PC-9 (cell line): ENCODE measurements at places on chromosomes 5 and 9. TPM values are rescaled to one million over a fixed set of nuclear protein-coding genes. Genes with fewer than 3 reads are reported as not detected.

GRCh38 chr9:108691614-108692013, 164.2 kb downstream of the ACTL7B start:
- no peaks in the 10 kb centered on the region for H3K27me3 ChIP-seq
- peak; percentile 88 for DNase-seq
- peaks cover 16% of the 10 kb centered on the region for H3K4me1 ChIP-seq
- peak overlapping the region; percentile 38 for H3K27ac ChIP-seq

GRCh38 chr5:8329773-8330172, 460.8 kb downstream of the MTRR start:
- H3K27ac ChIP-seq: no peak overlapping the region
- no peak overlapping the region for H3K4me3 ChIP-seq
- H3K27me3 ChIP-seq: peaks cover 74% of the 10 kb centered on the region
- no peaks in the 10 kb centered on the region for H3K4me1 ChIP-seq
- no peaks in the 10 kb centered on the region for H3K36me3 ChIP-seq

DNA sequence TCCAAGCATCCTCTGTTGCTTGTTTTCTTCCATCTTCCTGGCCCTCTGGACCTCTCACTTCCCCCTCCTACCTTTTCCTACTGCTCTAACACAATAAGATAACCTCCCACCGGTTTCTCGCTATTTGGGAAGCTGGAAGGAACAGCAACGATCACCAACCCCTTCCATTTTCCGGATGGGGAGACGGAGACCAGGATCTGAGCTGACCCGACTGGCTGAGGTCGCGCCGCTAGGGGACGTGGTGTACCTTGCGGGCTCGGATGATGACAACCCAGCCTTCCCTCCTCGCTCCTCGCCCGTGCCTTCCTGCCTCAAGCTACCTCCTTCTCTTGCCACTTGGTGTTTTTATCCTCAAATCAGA, 1.9 kb downstream of the LPAR1 start:
- peak overlapping the region; percentile 74 for H3K4me3 ChIP-seq
- peaks cover 16% of the 10 kb centered on the region for H3K4me1 ChIP-seq

DNA sequence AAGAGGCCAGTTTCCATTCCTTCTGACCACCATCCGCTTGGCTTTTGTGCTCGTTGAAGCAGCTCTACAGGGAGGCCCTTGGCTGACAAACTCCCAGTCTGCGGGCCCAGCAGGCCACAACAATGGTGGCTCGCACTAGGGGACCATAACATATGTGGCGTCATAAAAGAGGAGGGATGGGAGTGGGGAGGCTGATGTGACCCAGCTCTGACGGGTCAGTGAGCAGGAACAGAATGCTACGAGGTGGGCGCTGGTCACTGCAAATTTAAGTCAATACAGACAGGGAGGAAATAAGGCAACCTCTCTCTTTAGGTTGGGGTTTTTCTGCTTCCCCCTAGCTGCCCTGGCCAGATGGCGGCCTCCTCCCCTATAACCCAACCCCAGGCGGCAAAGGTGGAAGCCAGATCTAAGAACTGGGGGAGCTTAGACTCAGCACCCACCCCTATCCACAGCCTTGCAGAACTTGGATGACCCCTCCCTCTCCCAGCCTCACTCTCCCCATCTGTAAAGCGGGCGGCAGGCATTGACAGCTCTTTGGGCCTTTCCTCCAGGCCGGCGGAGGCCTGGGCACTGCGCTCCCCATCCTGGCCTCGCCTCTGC, 778 bp downstream of the FRRS1L start:
- no peak overlapping the region for H3K27ac ChIP-seq
- H3K4me3 ChIP-seq: no peak overlapping the region
- no peaks in the 10 kb centered on the region for H3K36me3 ChIP-seq

GRCh38 chr9:101235105-101235866, 149.5 kb downstream of the BAAT start:
- no peaks in the 10 kb centered on the region for H3K27me3 ChIP-seq
- no peaks in the 10 kb centered on the region for H3K36me3 ChIP-seq

Gene TAF11L5
- not detected in 2 replicates for total RNA-seq

Gene IL13
- total RNA-seq: not detected in 2 replicates

DNA sequence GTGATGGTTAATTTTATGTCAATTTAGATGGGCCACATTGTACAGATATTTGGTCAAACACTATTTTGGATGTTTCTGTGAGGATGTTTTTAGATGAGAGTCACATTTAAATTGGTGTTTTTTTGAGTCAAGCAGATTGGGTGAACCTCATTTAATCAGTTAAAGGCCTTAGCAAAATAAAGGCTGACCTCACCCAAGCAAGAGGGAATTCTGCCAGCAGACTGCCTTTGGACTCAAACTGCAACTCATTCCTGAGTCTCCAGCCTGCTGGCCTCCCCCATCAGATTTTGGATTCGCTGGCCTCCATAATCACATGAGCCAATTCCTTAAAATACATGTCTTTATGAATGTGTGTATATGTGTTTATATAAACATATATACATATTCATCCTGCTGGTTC, 282.7 kb upstream of the POU5F2 start:
- peaks cover 17% of the 10 kb centered on the region for H3K4me1 ChIP-seq
- H3K27me3 ChIP-seq: no peaks in the 10 kb centered on the region
- DNase-seq: no peak
- no peaks in the 10 kb centered on the region for H3K36me3 ChIP-seq

Gene NR2F1
- total RNA-seq: 1.1 and 1.3 TPM in 2 replicates

Gene PDE6A
- 0.35 and 0.50 TPM in 2 replicates for total RNA-seq

- H3K27ac ChIP-seq: no peak overlapping the region
- no peak for DNase-seq
- no peak overlapping the region for H3K4me3 ChIP-seq
- no peaks in the 10 kb centered on the region for H3K27me3 ChIP-seq
Measured at GRCh38 chr5:66933066-66933465, 263.5 kb downstream of the CD180 start.

DNA sequence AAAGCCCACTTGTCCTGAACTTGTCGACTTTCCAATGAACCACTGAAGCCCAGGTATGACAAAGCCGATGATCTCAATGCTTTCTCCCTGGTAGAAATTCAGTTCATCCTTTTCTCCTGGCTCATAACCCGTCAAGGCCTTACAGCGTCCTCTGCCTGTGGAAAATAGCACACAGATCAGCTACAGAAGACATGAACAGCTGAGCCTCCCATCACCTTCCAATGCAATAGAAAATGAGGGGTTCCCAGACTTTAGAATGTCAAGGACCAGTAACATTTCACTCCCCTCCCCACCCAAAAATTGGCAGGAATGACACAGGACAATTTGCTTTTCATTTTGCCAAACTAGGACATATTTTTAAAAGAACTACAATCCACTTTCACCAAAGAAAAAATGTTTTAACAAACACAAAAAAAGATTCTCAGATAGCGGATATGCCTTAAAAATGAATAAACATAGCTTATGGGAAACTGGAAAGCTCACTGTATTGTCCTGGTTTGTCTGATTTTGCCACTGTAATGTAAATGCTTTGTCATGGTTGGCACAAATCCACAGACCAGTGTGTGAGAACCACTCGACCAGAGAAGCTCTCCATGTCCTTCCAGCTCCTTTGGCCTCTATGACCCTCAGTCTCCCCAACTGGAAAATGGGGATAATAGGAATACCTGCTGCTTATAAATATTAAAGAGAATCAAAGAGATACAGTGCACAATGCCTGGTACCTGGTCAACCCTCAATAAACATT, 24.4 kb downstream of the SH3TC2 start:
- H3K36me3 ChIP-seq: peaks cover 49% of the 10 kb centered on the region; the same call in 1 of the 2 replicates
- peaks cover 40% of the 10 kb centered on the region for H3K4me1 ChIP-seq
- H3K27me3 ChIP-seq: no peaks in the 10 kb centered on the region
- no peak for DNase-seq
- H3K27ac ChIP-seq: no peak overlapping the region; the same call in 1 of the 2 replicates
- H3K4me3 ChIP-seq: no peak overlapping the region

DNA sequence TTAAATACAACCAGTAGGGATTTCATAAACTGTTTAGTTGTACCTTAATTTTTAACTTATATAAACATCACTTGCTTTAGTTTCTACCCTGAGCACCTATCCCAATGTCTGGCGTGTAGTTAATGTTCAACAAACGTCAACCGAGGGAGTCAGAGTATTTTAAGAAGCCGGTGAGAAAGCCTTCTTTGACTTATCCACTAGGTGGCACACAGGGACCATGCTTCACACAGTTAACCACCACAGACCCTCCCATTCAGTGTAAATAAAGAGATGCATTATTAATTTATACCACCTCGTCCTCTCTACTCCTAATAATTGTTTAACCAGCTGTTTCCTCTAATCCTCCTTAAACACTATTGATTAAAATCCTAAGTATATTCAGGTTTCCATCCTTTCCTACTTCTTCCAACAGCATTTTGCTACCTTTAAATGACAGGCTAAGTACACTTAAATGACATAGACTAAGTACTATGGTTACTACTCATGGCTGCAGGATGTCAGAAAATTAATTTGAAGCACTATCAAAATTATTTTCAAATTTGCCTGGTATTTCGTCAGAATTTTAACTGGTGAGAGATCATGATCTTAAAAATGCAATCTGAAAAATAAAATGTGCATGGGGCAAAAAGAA, 2.3 kb downstream of the HAPLN1 start:
- H3K4me3 ChIP-seq: no peak overlapping the region
- 0 out of 2 replicates have a peak, but pooled peaks cover 4% of the 10 kb centered on the region for H3K4me1 ChIP-seq
- H3K36me3 ChIP-seq: no peaks in the 10 kb centered on the region
- H3K27me3 ChIP-seq: no peaks in the 10 kb centered on the region; the same call in 1 of the 2 replicates

- no peak overlapping the region for H3K27ac ChIP-seq
- no peaks in the 10 kb centered on the region for H3K36me3 ChIP-seq
- H3K27me3 ChIP-seq: no peaks in the 10 kb centered on the region
- DNase-seq: no peak
- H3K4me1 ChIP-seq: no peaks in the 10 kb centered on the region
Measured at GRCh38 chr5:102154291-102154690, 141.8 kb downstream of the SLCO4C1 start.

GRCh38 chr5:13250464-13251291, 693.8 kb downstream of the DNAH5 start:
- H3K27me3 ChIP-seq: no peaks in the 10 kb centered on the region
- H3K4me1 ChIP-seq: no peaks in the 10 kb centered on the region
- no peak overlapping the region for H3K4me3 ChIP-seq
- no peak for DNase-seq

DNA sequence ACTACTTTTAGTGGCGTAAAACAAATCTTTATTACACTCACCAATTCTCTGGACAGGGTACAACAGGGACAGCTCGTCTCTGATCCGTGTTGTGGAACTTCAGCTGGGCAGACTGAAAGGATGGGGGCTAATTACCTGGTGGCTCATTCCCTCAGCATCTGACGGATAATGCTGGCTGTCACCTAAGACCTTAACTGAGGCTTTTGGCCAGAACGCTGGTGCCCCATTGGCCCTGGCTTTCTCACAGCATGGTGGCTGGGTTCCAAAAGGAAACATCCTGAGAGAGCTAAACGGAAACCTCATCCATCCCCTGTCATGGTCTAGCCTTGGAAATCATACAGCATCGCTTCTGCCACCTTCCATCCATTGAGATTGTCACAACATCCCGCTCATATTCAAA, 62.9 kb downstream of the RAI14 start:
- peak overlapping the region; percentile 97 for H3K27ac ChIP-seq
- peaks cover 49% of the 10 kb centered on the region for H3K36me3 ChIP-seq
- no peak for DNase-seq
- peak overlapping the region; percentile 16; the same call in 1 of the 2 replicates for H3K4me3 ChIP-seq
- no peaks in the 10 kb centered on the region for H3K27me3 ChIP-seq
- peaks cover 58% of the 10 kb centered on the region for H3K4me1 ChIP-seq

GRCh38 chr9:137028263-137029057, 423 bp upstream of the ABCA2 start:
- H3K27ac ChIP-seq: no peak overlapping the region
- H3K36me3 ChIP-seq: no peaks in the 10 kb centered on the region
- peaks cover 8% of the 10 kb centered on the region; the same call in 1 of the 2 replicates for H3K4me1 ChIP-seq
- peak; percentile 72 for DNase-seq
- peak overlapping the region; percentile 57 for H3K4me3 ChIP-seq
- H3K27me3 ChIP-seq: no peaks in the 10 kb centered on the region

Gene SPINK13
- total RNA-seq: not detected in 2 replicates

DNA sequence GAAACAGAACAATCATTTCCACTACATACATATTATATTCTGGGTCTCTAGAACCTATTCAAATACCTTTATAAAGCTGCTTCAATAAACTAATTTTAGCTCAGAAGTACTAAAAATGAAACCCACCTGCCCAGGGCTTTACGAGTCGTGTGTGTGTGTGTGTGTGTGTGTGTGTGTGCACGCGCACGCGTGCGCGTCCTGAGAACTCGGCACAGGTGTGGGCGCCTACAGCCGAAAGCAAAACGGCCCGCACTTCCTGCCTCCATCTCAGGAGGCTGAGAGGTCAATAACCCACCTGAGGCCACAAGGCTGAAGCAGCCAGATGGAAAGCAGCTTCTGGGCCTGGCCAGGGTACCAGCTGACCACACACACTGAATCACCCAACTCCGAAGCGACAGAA, 3.0 kb downstream of the CLPTM1L start:
- peaks cover 45% of the 10 kb centered on the region for H3K36me3 ChIP-seq
- no peak overlapping the region for H3K4me3 ChIP-seq
- no peak for DNase-seq

Gene PCDHGA5
- total RNA-seq: 0.13 and 0.20 TPM in 2 replicates

Gene CCL21
- total RNA-seq: not detected in 2 replicates

- H3K27ac ChIP-seq: no peak overlapping the region
- no peaks in the 10 kb centered on the region for H3K4me1 ChIP-seq
- no peak overlapping the region for H3K4me3 ChIP-seq
Measured at GRCh38 chr5:77011498-77011897, 18.7 kb upstream of the AGGF1 start.

GRCh38 chr9:87854580-87854955, 28.1 kb upstream of the SPATA31E1 start:
- no peak overlapping the region for H3K27ac ChIP-seq
- no peak for DNase-seq

DNA sequence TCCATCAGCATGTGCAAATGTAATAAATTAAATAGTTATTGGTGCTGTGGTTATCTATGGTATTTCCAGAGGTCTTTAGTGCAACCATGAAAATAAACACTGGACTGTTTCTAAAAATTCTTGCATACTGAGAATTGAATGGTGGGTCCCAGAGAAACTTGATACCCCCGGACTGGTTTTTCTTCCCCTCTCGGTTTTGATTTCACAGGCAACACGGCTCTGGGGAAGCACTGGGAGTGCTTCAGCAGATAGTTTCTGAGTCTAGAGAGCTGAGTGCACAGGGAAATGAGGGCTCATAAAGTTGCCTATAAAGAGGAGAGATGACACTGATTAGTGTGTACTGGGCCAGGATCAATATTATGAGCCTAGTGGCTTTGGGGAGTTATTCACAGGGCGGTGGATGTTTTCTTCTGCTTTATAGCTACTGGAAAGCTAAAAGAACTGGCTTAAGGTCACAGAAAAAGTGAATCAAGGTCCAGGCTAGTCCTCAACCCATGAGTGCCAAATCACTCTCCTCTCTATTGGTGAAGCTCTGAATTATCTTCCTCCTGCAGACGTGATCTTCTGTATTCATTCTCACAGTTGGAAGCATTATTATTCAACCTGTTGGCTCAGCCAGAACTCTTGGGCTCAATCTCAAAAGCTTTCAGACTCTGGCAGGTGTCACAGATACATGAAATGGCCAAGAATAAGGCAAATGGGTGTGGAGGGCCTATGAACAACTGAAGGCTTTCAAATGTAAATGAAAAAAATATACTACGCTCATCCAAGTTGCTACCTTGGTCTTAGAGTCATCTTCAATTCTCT, 170.2 kb upstream of the HMHB1 start:
- H3K4me1 ChIP-seq: peaks cover 24% of the 10 kb centered on the region
- no peaks in the 10 kb centered on the region for H3K27me3 ChIP-seq
- no peak overlapping the region for H3K4me3 ChIP-seq
- DNase-seq: no peak

GRCh38 chr5:14025569-14026286, 81.2 kb upstream of the DNAH5 start:
- H3K27me3 ChIP-seq: no peaks in the 10 kb centered on the region
- peaks cover 20% of the 10 kb centered on the region for H3K4me1 ChIP-seq
- DNase-seq: peak; percentile 87

GRCh38 chr5:54093861-54094260, 216.5 kb downstream of the ARL15 start:
- no peaks in the 10 kb centered on the region for H3K27me3 ChIP-seq
- no peak for DNase-seq
- no peaks in the 10 kb centered on the region for H3K4me1 ChIP-seq
- H3K4me3 ChIP-seq: no peak overlapping the region
- H3K36me3 ChIP-seq: no peaks in the 10 kb centered on the region

Gene NUTM2F
- total RNA-seq: 0.15 TPM in 1 of 2 replicates, not detected in the other
